ENCODE measurements at places on chromosomes 5 and 9.

GRCh38 chr5:1064383-1065142 lies 47.3 kb downstream of the SLC12A7 start:
- DNase-seq, result no peak

- DNase-seq, result no peak
Measured at GRCh38 chr9:87849144-87849758, 33.4 kb upstream of the SPATA31E1 start.

GRCh38 chr5:150404941-150405816 lies 7.5 kb downstream of the CD74 start:
- no peak for DNase-seq

DNA sequence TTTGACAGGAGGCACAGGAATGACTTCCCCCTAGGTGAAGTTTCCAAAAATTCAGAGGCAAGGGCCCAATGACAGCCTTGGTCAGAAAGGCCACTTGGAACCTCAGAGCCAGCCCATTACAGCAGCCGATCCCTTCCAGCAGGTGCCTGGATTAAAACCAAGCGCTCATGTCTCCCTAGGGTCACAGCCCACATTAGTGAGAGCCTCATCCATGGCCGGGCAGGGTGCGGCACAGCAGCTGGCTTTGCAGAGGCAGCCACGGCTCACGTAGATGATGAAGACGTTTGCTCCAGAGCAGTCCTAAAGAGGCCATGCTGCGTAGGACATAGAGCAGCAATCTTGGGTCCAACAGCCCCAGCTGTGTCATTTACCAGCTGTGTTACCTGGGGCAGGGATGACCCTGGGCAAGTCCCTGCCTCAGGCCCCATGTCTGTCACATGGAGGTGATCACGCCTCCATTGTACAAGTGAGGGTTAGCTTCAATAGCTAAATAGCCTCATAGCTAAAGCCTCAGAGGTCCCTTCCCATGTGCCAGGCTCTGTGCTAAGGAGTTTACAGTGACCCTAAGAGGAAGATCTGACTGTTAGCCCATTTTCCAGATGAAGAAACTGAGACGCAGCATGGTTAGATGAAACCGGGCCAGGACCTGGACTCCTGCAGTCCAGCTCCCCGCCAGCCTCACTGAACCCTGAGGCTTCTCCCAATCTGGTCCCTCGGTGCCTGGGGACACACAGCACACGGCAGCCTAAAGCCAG lies 39.2 kb downstream of the NEK6 start:
- DNase-seq, result no peak

- no peak for DNase-seq
Measured at GRCh38 chr5:116291271-116291670, 206.4 kb downstream of the COMMD10 start.

DNA sequence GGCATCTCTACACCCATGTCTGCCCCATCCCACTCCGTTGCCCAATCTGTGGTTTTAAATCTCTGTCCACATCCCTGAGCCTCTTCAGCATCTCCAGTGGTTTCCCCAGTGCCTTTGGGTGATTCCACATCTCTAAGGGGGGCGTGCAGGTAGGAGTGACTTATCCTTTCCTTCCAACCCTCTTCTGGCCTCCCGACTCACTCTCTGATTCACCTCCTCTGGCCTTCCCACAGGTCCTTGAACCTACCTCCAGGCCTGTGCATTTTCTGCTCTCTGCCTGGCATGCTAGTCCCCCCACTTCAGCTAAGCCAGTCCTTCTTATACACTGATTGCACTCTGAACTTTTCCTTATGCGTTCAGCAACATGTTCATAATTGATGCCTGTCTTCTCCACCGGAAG lies 99.0 kb downstream of the RALGPS1 start:
- DNase-seq, result no peak

GRCh38 chr5:90097082-90097477 lies 312.5 kb downstream of the CETN3 start:
- no peak for DNase-seq

GRCh38 chr5:84535281-84535680 lies 150.6 kb upstream of the EDIL3 start:
- DNase-seq, result no peak

- no peak for DNase-seq
Measured at GRCh38 chr5:137234973-137235943, 263.9 kb downstream of the SPOCK1 start.

DNA sequence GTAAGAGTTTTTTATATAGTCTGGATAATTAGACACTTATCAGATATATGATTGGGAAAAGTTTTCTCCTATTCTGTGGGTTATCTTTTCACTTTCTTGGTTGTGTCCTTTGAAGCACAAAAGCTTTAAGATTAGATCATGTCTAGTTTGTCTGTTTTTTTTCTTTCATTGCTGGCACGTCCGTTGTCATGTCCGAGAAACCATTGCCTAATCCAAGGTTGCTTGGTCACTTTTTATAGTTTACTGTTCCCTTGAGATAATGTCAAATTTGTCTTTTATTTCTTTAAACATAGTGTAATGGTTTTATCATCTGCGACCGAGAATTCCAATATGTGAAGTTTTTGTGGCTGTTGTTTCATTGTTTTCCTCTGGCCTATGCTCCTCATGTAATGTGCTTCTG lies 28.8 kb downstream of the GARNL3 start:
- no peak for DNase-seq

DNA sequence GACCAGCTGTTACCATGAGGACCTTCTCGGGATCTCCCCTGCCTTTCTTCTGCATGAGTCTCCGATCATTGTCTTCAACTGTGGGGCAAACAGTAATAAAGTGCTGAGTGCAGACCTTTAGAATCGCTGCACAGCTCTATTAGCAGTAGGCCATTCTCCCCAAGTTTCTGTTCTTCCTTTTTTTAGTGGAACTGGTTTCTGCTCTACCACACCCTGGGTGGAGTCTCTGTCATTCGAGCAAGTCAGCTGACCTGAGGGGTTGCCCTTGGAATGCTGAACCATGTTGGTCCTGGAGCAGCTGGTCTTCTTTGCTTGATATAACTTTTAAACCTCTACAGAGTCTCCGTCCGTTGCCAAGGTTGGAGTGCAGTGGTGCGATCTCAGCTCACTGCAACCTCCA lies 33.4 kb upstream of the GNPDA1 start:
- no peak for DNase-seq

GRCh38 chr9:111458139-111459009 lies 25.8 kb downstream of the ECPAS start:
- no peak for DNase-seq

- DNase-seq, result no peak
Measured at GRCh38 chr5:8949908-8950307, 596.0 kb downstream of the SEMA5A start.

- no peak for DNase-seq
Measured at GRCh38 chr5:109655841-109656240, 33.9 kb upstream of the MAN2A1 start.

DNA sequence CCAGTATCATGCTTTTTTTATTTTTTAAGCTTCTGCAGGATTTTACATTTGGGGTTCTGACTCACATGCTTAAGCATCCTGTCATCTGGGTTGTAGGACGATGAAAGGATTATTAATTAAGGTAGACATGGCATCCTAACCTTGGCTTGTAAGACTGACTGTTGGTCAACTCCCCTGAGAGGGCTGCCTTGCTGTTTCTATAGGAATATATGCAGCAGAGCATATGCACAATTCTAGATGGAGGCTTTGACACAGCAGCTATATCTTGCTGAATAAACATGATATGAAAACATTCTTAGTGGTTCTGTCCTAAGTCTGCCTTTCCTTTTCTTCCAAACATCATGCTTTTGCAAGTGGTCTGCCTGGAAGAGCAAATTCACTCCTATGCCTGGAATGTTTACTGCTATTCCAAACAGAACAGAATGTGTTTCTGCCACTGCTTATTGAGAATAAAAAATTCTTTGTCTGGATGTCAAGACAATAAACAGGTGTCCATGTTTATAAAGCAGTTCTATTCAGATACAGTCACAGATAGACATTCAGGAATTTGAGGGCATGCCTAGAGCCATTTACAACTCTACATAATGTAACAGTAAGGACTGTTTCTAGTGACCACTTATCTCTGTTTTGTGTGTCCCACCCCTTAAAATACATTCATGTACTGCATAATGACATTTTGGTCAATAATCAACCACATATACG lies 166.2 kb upstream of the PPP2R2B start:
- DNase-seq, result no peak

DNA sequence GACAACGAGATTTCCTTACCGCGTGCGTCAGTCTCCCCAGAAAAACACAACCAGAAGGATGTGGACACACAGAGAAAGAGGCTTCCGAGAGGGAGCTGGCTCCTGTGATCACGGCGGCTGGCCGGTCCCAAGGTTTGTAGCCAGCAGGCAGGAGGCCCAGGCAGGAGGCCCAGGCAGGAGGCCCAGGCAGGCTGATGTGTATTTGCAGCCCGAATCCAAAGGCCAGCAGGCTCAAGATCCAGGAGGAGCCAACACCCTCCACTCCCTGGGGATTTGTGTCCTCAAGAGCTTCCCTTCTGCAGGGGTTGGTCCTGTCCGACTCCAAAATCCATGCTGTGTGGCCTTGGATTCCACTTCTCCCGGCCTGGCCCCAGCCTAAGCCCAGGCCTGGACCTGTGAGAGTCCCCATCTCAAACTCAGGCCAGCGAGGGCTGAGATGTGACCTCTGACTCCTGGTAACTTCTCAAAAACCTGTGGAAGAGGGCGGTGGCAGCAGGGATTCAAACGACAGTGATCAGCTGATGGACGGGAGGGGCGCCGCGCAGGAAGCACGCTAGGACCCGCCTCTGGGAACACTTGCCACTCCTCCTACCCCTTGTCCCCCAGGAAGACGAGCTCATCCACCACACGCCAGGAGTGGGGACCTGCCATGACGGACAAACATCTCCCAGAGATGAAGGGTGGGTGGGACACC lies 75.0 kb upstream of the PPP1R26 start:
- no peak for DNase-seq

GRCh38 chr5:95621839-95622629 lies 2.1 kb downstream of the GPR150 start:
- no peak for DNase-seq
